NCI-H1092 treated with DMSO at 0.1 percent for 48 hours (cell line): ENCODE measurements at places on chromosomes 2 and 18.
A peak's percentile ranks its signal among the peaks of the same experiment; 100 is the strongest.

DNA sequence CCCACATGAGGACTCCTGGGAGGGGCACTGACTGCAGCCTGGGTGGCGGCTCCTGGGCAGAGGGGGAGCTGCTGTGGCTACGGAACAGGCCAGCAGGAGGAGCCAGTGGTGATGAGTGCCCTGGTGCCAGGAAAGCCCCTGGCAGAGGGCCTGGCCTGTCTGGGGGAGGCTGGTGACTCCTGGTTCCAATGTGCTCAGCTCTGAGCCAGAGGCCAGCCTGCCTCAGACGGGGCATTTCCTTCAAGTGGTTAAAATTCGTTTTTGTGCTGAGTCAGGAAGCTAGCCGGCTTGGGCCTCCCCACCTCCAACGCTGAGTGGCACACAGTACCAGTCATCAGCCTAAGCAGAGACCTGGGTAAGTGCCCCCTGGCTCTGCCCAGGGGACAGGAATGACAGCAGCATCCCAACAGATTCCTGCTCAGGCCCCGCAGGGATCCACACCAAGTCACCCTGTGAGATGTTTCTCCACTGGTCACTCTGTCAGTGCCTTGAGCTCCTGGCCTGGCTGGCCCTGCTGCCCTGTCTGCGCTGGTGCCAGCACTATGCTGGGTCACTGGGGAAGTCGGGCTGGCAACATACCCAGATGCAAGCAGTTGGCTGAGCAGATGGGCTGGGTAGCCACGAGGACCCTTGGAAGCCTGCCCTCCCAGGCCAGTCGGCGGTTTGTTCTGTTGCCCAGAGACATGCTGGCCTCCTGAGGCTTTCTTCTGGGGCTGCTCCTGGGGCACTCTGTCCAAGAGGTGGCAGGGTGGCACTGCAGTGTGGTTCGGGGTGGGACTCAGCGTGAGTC is 7.1 kb upstream of the KLF11 start:
- DNase-seq: no peak

- DNase-seq: no peak
Measured at GRCh38 chr18:76547296-76547695, 52.3 kb upstream of the ZNF516 start.

GRCh38 chr2:233197022-233197421 is 54.5 kb upstream of the ATG16L1 start:
- no peak for DNase-seq

- no peak for DNase-seq
Measured at GRCh38 chr2:203811491-203812221, 55.9 kb upstream of the CTLA4 start.

DNA sequence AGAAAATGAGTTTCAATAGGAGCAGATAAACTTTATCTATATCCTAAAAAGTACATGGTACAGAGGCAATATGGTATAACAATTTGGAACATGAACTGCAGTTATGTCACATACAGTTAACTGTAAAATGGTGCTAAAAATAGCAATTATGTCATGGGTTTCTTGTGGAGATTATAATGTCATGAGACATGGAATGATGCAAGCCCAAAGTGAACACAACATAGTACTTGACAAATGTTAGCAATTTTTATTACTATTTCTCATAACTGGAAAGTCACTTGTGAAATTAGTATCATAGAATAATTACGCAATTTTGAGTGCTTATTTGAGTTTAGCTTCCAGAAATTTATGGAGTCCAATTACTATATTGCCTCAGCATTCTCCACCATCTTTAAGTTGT is 1263.4 kb downstream of the DSC3 start:
- no peak for DNase-seq

DNA sequence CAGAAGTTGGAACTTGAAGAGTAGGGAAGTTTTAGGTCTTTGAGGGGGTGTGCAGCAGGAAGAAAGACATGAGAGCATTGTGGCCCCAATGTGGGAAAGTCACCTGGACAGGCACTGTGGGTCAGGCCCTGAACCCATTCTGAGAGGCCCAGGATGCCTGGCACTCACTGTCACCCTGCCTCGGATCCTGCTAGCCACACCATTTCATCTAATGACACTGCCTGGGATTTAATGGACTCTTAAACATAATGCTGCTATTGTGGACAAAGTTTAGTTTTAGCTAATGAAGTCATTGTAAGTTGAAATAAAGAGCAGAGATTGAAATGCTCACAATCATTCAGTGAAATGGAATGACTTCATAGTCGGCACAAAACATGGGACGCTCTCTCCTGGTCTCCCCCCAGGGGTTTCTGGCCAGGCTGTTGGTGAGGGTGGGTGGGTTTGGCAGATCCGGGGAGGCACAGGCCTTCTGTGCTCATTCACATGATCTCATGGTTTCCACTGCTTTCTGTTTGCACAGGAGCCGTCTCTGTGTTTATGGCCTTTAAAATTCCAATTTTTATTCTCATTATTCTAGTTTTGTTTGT is 141.8 kb upstream of the KLHL29 start:
- no peak for DNase-seq

- DNase-seq: no peak
Measured at GRCh38 chr2:73260338-73260984, 23.8 kb downstream of the FBXO41 start.

DNA sequence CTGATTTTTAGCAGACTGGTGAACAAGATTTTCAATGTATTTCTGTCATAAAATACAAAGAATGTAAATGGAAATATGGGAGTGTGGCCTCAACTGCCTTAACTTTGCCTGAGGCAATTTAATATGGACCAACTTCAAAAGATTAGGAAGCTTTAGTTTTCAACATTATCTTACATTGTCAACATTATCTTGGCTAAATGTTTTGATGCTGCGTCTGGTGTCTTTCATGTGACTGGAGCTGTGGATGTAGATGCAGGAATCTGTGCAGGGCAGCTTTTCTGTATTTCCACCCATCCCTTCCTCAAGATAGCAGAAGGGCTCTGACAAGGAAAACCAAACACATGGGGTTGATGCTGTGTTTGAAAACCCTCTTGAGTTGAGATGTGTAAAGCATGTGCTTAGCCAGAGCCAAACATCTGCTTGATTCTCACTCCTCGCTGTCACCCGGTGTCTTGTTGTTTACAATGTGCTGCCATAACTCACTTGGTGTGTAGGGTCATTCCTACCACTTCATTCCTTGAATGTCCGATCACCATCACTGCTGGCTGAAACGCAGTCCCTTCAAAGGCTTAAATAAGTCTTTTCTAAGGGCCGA is 33.0 kb downstream of the COPS8 start:
- peak; percentile 56 for DNase-seq

DNA sequence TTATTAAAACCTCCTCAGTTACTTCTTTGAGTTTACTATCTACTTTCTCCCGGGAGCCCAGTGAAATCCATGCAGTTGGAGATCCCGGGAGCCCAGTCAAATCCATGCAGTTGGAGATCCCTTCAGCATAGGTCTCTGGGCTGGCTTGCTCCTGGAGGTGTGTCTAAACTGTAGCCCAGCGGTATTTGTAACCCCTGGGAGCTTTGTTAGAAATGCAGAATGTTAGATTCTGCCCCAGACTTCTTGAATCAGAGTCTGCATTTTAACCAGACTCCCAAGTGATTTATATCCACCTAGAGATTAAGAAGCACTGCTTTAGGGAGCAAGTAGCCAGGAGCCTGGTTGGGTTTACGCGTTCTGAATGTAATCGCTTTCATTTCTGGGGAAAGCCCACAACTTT is 54.5 kb downstream of the ARHGAP28 start:
- DNase-seq: no peak

GRCh38 chr2:7974936-7975335 is 706.9 kb upstream of the ID2 start:
- DNase-seq: no peak

DNA sequence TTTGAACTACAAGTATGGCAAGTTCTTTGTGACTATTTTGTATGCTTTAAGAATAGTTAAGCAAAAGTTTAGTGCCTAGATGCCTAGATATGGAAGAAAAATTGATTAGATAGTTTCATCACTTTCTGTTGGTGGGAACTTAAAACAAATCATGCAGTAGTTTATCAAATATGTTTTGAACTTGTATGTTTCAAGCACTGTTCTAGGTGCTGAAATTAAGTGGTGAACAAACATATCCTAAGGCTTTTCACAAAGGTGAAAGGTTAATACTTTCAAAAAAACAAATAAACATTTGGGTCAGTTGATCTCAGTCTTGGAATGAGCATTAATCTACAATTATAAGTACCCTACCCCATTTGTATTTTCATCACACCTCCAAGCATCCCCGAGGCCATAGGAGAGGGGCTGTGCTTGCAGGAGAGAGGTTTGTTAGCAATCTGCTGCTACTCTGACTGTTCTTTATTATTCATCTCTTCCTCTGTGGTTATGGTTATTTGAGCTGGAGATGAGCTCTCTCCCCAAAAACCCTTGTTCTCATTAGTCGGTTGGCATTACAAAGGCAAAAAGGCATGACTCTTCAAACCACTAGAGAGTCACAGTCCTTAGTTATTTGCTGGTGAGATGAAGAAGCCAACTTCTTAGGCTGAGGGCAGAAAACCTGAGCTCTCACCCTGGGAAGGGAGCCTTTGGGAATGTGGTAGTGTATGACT is 103.9 kb upstream of the FHL2 start:
- no peak for DNase-seq

GRCh38 chr2:119549241-119549640 is 5.0 kb downstream of the CFAP221 start:
- no peak for DNase-seq

DNA sequence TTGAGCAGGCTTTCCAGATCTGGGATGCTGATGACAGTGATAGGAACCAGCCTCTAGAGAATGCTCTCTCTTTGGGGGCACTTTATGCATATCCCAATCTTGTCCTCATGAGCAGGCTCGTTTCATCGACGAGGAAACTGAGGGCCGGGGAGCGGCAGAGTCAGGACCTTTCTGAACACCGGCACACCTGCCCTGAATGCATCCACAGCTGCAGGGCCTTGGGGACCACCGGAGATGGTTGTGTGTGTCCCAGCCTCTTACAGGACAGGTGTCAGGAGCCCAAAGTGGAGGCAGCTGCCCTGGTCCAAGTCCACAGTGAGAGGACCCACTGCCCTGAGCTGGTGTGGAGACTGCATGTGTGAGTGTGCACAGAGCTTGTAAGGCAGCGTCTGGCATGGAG is 47.6 kb upstream of the FAHD2A start:
- DNase-seq: no peak

DNA sequence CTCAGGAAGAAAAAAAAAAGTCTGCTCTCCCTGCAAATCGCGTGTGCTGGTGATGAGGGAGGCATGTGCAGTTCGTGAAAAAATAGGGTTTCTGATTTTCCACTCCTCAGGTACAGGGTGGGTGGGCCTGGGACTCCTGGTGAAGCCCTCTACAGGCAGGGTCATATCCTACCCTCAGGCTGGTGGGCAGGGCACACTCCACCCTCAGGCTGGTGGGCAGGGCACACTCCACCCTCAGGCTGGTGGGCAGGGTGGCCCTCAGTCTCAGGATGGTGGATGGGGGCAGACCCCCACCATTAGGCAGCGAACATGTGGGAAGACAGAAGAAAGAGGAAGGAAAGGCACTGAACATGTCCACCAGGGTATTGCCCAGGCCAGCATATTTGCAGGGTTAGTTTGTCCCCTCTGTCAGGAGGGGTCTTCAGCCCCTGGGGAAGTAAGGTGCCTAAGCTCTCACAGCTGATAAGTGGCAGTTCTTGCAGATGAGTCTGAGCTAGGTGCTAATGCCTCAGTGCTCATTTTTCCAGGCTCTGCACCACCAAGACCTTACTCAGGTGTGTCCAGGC is 95.2 kb upstream of the RAB6C start:
- DNase-seq: no peak

GRCh38 chr2:211860224-211860623 is 678.4 kb downstream of the ERBB4 start:
- DNase-seq: no peak

DNA sequence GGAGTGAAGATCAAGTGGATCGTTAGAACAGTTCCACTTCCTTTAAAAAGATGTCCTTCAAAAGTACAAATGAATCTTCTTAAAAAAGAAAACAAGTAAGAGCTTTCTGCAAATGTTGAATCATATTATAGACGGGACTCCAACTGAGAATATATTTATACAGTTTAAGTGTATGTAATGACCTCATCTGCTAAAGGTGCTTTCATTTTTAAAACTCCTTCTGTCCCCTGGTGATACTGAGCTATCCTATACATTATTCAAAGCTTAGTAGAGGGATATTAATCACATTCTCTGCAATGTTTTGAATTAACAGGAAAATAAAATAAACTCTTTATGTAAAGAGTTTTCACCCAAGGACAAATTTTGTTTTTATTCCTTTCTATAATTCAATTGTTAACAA is 420.7 kb upstream of the SLC8A1 start:
- DNase-seq: no peak

- DNase-seq: no peak
Measured at GRCh38 chr2:191272064-191272463, 26.9 kb downstream of the MYO1B start.

GRCh38 chr2:176461809-176462670 is 192.8 kb downstream of the MTX2 start:
- DNase-seq: no peak

- no peak for DNase-seq
Measured at GRCh38 chr2:10400978-10401951, 46.9 kb downstream of the ODC1 start.

DNA sequence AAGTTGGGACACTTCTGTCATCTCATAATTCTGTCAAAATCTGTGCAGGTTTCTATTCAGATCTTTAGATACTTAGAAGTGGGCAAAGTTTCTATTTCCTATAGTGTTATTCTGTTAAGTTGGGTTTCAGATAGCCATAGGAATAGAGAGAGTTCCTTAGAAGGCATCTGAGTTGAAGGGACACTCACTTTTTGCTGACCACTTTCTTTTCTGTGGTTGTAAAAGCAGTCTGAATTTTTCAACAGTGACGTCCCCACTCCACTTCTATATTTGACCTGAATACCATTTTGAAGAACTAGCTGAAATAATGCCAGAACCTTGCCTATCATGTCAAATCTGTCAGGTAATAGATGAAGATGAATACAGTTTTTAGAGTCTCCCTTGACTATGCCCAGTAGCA is 267.3 kb downstream of the SPAG16 start:
- no peak for DNase-seq

GRCh38 chr2:42653908-42654445 is 85.5 kb downstream of the MTA3 start:
- DNase-seq: no peak

GRCh38 chr2:241123816-241124536 is 21.9 kb upstream of the MTERF4 start:
- DNase-seq: no peak

DNA sequence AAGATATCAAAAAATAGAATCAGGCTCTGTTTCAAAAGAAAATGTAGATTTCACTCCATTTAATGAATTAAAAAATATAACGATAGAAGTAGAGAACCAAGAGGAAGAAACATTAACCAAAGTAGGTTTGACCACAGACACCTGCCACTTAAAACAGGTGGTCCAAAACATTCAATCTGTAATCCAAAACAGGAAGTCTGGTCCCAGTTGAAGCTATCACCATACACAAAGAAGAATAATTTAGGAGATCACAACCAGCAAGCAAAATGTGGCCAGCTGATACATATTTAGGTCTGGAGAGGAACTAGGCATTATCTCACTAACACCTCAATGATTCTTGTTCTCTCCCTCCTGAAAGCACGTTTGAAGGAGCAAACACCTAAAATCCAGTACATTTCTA is 73.1 kb downstream of the FTCDNL1 start:
- DNase-seq: no peak
